A549 treated with dexamethasone at 1 μM for 4 hours (cell line): ENCODE measurements at places on chromosomes 13 and 19. TPM values are rescaled to one million over a fixed set of nuclear protein-coding genes. Genes with fewer than 3 reads are reported as not detected.

Gene KLHL1
- total RNA-seq, result not detected in 5 replicates

Gene ARHGAP45
- total RNA-seq, result 2.8 to 6.4 TPM (median 5.2 TPM) in 5 replicates

Gene COL5A3
- total RNA-seq, result 2.4 to 3.8 TPM (median 3.0 TPM) in 5 replicates

Gene PLEKHG2
- 60.4 to 147 TPM (median 118 TPM) in 5 replicates for total RNA-seq

Gene DACT3
- total RNA-seq, result 0.17 to 0.29 TPM (median 0.26 TPM) in 5 replicates

Gene SIGLEC9
- total RNA-seq, result 0.05 to 0.07 TPM (median 0.05 TPM) in 4 of 5 replicates, not detected in the other
